ENCODE measurements at places on chromosomes 6 and 20.

DNA sequence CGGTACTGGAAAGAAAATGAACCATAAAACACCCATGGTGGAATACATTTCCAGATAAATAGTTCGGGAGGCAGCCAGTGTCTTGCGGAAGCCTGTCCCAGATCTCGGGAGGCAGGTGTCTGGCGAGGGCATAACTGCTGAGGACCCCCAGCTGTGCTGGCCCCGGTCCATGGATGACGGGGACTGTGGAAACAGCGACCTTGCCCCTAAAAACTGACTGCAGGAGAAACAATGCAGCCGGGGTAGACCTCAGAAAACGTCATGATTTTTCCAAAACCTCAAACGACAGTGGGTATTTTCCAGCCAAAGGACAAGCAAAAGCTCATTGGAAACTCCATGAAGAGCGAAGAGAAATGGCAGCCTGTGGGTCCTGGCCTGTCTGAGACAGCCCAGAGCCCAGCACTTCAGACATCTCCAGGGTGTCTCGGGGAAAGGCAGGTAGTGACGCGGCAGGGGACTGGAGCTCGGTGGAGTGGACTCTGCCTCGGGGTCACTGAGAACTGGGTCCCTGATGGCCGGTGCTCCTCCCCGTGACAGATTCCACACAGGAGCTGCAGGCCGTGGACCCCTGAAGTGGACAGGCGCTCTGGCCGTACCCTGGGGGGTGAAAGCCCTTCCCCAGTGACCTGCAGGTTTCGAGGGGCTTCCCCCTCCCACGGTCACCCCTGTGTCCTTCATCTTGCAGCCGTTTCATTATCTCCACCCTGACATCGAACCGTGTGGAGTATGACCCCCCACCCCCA lies 188.6 kb downstream of the SYNDIG1 start:
- no peak overlapping the region for H3K27ac ChIP-seq
- no peaks in the 10 kb centered on the region for H3K4me1 ChIP-seq
- no peaks in the 10 kb centered on the region for H3K36me3 ChIP-seq
- H3K27me3 ChIP-seq = no peaks in the 10 kb centered on the region

- H3K27ac ChIP-seq = no peak overlapping the region
- H3K36me3 ChIP-seq = no peaks in the 10 kb centered on the region
- peak overlapping the region; percentile 47 for H3K4me3 ChIP-seq
- H3K4me1 ChIP-seq = no peaks in the 10 kb centered on the region
Measured at GRCh38 chr20:61686051-61686936, 379.4 kb downstream of the TAF4 start.

- H3K27ac ChIP-seq = no peak overlapping the region
- H3K36me3 ChIP-seq = no peaks in the 10 kb centered on the region
- H3K4me1 ChIP-seq = peaks cover 6% of the 10 kb centered on the region
Measured at GRCh38 chr6:72421387-72421786, 200.5 kb upstream of the KCNQ5 start.

- H3K36me3 ChIP-seq = no peaks in the 10 kb centered on the region
- no peaks in the 10 kb centered on the region for H3K27me3 ChIP-seq
Measured at GRCh38 chr20:43953919-43954592, 39.4 kb downstream of the TOX2 start.

- H3K36me3 ChIP-seq = no peaks in the 10 kb centered on the region
- peak within 1 kb of the TSS; percentile 98 for H3K4me3 ChIP-seq
Measured at GRCh38 chr6:24719125-24719971, at the start of gene C6orf62. Gene C6orf62, minus strand, starts transcription at chr6:24719154. Its CDS starts 486 bp downstream, at chr6:24718668.

- no peak overlapping the region for H3K4me3 ChIP-seq
- no peaks in the 10 kb centered on the region for H3K36me3 ChIP-seq
- H3K27me3 ChIP-seq = no peaks in the 10 kb centered on the region
- H3K4me1 ChIP-seq = peaks cover 4% of the 10 kb centered on the region
Measured at GRCh38 chr6:20058912-20059311, 153.4 kb downstream of the MBOAT1 start.

DNA sequence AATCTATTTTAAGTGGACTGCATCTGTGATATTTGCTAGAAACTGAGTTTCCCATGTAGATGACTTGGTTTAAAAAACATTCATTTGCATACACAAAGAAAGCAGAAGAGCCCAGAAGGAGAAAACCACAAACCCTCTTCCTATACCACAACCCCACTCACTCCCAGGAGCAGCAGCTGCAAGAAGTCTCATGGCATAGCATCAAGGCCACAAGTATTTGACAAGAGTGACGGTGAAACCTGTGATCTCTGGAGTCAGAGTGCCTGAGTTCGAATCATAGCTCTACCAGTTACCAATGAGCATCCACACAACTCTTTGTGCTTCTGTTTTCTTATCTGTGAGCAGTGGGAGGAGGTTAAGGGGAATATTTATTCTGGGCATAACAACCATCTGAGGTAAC lies 44.7 kb upstream of the SIRPG start:
- no peak for DNase-seq
- no peaks in the 10 kb centered on the region for H3K27me3 ChIP-seq
- H3K4me1 ChIP-seq = no peaks in the 10 kb centered on the region
- H3K36me3 ChIP-seq = no peaks in the 10 kb centered on the region
- H3K4me3 ChIP-seq = no peak overlapping the region

DNA sequence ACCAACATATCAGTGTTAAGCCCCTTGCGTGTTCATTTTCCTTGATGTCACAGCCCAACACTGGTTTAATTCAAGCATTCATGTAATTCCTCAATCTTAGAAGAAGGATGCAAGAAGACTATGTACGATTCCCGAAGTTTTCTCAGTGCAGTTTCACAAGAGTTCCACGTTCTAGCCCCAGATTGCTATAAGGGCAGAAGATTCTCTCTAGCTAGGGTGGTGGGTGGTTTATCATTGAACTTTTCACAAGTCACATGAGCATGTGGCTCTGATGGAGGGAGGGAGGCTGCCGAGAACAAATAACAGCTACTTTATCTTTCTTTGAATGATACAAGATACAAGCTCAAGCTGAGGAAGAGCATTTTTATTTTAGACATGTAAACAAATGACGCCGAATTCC lies 71.9 kb upstream of the NHSL1 start:
- peak overlapping the region; percentile 74 for H3K4me3 ChIP-seq
- no peak for DNase-seq
- no peaks in the 10 kb centered on the region for H3K27me3 ChIP-seq
- H3K4me1 ChIP-seq = peaks cover 9% of the 10 kb centered on the region

DNA sequence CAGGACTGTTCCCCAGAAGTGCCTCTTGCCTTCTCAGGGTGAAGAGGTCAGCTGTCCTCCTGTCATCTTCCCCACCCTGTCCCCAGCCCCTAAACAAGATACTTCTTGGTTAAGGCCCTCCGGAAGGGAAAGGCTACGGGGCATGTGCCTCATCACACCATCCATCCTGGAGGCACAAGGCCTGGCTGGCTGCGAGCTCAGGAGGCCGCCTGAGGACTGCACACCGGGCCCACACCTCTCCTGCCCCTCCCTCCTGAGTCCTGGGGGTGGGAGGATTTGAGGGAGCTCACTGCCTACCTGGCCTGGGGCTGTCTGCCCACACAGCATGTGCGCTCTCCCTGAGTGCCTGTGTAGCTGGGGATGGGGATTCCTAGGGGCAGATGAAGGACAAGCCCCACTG lies 9.8 kb downstream of the PI16 start:
- H3K36me3 ChIP-seq = peaks cover 33% of the 10 kb centered on the region
- peaks cover 10% of the 10 kb centered on the region for H3K4me1 ChIP-seq
- no peak overlapping the region for H3K4me3 ChIP-seq
- DNase-seq = no peak
- H3K27ac ChIP-seq = no peak overlapping the region

GRCh38 chr6:24906314-24906713 lies 29.4 kb downstream of the RIPOR2 start:
- no peak for DNase-seq
- H3K27ac ChIP-seq = no peak overlapping the region
- peaks cover 20% of the 10 kb centered on the region for H3K4me1 ChIP-seq

DNA sequence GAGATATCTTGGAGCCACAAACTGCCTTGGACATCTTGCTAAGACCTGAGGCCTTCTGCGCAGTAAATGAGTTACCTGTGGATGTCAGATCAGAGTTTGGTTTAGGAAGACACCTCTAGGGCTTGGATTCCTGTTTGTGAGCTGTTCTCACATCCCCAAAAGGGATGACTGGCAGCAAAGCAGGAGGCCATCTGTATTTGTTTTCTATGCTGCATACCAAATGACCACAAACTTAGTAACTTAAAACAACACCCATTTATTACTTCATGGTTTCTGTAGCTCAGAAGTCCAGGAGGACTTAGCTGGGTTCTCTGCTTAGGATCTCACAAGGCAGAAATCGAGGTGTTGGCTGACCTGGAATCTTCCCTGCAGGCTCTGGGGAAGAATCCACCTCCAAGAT lies 116.7 kb downstream of the UNC5CL start:
- H3K36me3 ChIP-seq = no peaks in the 10 kb centered on the region
- no peaks in the 10 kb centered on the region for H3K27me3 ChIP-seq
- no peak overlapping the region for H3K27ac ChIP-seq
- DNase-seq = no peak
- peaks cover 8% of the 10 kb centered on the region for H3K4me1 ChIP-seq

GRCh38 chr6:99613705-99614429 lies 7.2 kb downstream of the PRDM13 start:
- H3K4me1 ChIP-seq = no peaks in the 10 kb centered on the region
- DNase-seq = no peak
- peaks cover 98% of the 10 kb centered on the region for H3K27me3 ChIP-seq
- no peaks in the 10 kb centered on the region for H3K36me3 ChIP-seq
- H3K27ac ChIP-seq = no peak overlapping the region
- H3K4me3 ChIP-seq = peak overlapping the region; percentile 43

DNA sequence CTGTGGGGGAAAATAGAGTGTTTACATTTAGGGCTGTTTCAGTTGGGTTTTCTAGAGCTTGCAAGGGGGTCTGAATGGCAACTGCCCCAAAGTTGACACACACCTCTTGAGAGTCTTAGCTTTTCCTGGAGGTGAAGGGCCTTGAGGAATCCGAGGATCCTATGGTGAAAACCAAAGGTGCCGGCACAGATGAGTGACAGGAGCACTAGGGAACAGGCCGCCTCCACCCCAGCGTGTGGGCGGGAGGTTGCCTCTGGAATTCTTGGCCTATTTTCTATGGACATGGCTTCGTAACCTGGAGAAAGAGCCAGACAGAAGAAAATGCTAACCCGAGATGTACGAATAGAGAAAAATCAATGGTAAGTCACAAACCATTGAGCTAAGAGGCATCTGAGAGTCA lies 283.2 kb upstream of the FOXQ1 start:
- peaks cover 5% of the 10 kb centered on the region for H3K4me1 ChIP-seq
- no peak for DNase-seq
- H3K36me3 ChIP-seq = no peaks in the 10 kb centered on the region
- H3K27me3 ChIP-seq = no peaks in the 10 kb centered on the region

DNA sequence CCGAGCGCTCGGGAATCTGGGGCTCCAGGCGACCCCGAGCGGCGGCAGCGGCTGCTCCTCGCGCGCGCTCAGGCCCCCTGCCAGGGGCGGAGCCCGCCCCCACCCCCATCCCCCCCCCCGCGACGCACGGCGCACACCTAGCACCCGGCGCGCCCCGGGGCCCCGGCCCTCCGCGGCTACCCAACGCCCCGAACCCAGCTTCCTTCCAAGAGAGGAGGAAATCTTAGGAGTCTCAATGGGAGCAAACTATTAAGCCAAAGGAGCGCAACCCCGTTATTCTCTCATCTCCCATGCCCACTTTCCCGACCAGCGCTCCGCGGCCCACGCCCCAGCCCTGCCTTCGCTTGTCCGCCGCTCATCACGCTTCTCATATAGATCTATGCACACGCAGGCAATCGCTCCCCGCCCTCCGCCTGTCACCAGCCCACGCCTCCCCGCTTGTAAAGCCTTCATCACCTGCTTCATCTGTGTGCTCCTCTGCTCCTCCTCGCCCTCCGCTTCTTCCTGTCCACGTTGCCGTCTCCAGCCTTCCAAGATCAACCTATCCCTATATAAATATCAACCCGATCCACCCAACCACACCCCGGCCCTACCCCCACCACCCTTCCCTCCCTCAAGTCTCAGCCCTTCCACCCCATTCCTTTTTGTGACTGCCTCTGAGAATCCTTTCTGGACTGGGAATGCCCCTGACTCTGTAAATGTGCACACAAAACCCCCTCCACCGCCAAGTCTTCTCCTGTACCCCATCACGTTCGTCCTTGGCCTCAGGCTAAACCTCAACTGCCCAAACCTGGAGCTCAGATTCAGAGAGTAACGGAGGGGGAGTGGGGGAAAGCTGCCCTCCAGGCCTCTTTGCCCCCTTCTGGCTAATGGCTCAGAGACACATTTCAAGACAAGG lies at the start of gene DLK2:
Gene DLK2, minus strand, starts transcription at position 18 of the 898 bp plus-strand sequence. CDS start 723 bp downstream, outside the sequence.
- DNase-seq = no peak
- H3K4me1 ChIP-seq = no peaks in the 10 kb centered on the region
- H3K27ac ChIP-seq = no peak within 1 kb of the TSS
- H3K27me3 ChIP-seq = peaks cover 18% of the 10 kb centered on the region

GRCh38 chr20:54774426-54774825 lies 299.0 kb downstream of the DOK5 start:
- no peaks in the 10 kb centered on the region for H3K4me1 ChIP-seq
- H3K36me3 ChIP-seq = no peaks in the 10 kb centered on the region
- H3K4me3 ChIP-seq = no peak overlapping the region
- H3K27me3 ChIP-seq = no peaks in the 10 kb centered on the region
- H3K27ac ChIP-seq = no peak overlapping the region

Data from neuronal stem cell (in vitro differentiated cells).